CD4-positive, alpha-beta T cell treated with Interleukin-15 for 1 hour (primary cell): ENCODE measurements at places on chromosomes 1 and 21.

DNA sequence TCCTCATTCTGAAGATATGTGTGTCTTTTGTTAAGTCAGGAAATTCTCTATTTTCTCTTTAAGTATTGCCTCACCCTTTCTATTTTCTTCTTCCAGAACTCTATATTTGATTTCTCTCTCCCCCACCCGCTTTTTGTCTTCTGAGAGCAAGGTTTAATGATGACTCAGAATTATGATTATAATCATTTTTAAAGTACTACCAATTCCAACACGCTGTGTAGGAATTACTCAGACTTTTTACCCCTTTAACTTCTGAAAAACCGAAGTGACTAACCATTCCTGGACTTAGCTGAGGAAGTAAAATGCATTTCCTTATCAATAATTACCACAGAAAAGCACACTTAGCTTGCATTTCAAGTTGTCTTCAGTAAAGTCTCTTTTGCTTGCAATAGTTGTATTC is 20.8 kb upstream of the SCYL3 start:
- no peak for DNase-seq

GRCh38 chr1:90509225-90510048 is 207.7 kb downstream of the BARHL2 start:
- DNase-seq = no peak

GRCh38 chr1:3785045-3785444 is 11.3 kb downstream of the LRRC47 start:
- DNase-seq = no peak

GRCh38 chr1:47030170-47030805 is 6.8 kb downstream of the CYP4X1 start:
- DNase-seq = no peak

GRCh38 chr21:26844258-26845065 is 747 bp downstream of the ADAMTS1 start:
- no peak for DNase-seq

- DNase-seq = no peak
These were observed 86.9 kb upstream of the KCNE2 start for GRCh38 chr21:34276711-34277425.

GRCh38 chr1:248807067-248807737 is 18.5 kb downstream of the SH3BP5L start:
- peak; percentile 63 for DNase-seq

GRCh38 chr1:18890706-18891425 is 11.5 kb downstream of the ALDH4A1 start:
- DNase-seq = no peak

DNA sequence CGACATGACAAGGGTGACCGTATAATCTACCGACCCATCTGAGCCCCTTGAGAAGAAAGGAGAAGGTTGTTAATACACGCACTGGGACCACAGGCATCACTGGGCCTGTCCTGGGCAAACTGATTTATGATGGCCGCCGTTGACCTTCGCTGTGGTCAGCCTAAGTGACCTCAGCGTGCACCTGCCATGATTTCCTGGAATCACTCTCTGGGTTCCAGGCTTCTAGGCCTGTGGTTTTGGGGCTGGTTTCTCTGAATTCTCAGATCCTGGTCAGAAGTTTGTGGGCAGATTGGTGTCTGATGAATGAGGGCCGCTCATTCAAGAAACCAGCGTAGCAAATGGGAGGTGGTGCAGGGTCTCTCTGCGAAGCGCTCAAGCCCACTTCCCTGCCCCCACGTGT is 64.0 kb downstream of the SIK1 start:
- DNase-seq = peak; percentile 56

DNA sequence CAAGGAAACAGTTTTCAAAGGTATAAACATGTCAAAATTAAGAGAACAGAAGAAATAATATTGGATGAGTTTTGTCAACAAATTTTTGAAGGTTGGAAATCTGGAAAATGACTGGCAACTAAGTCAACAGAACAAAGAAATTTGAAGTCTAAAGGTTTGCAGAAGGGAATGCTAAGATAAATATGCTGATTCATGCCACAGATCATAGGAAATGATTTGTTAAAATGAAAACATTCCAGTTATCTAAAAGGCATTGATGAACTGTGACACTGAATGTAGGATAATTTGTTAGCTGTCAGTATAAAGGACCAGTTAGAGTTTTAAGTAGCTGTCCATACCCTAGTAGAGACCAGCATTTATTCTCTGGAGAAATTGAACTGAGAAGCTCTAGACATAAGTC is 157.9 kb upstream of the CHRM3 start:
- DNase-seq = no peak

- DNase-seq = no peak
These were observed 407 bp downstream of the IGSF3 start for GRCh38 chr1:116667078-116667574.

- no peak for DNase-seq
These were observed at the start of gene S100B for GRCh38 chr21:46604975-46605766. S100B (minus strand) TSS chr21:46605082; CDS start chr21:46602415, 2,667 bp downstream.

GRCh38 chr1:226371027-226371694 is 36.7 kb downstream of the PARP1 start:
- no peak for DNase-seq

DNA sequence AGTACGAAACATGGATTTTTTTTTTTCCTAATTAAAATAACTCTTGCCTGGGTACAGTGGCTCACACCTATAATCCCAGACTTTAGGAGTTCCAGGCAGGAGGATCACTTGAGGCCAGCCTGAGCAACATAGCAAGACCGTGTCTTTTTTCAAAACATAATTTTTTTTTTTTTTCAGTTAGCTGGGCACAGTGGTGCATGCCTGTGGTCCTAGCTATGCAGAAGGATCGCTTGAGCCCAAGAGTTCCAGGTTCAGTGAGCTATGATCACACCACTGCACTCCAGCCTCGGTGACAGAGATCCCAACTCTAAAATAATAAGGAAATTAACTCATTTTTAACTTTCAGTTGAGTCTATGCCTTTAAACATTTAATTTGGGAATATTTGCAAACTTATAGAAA is 170.1 kb downstream of the NEK7 start:
- DNase-seq = no peak

DNA sequence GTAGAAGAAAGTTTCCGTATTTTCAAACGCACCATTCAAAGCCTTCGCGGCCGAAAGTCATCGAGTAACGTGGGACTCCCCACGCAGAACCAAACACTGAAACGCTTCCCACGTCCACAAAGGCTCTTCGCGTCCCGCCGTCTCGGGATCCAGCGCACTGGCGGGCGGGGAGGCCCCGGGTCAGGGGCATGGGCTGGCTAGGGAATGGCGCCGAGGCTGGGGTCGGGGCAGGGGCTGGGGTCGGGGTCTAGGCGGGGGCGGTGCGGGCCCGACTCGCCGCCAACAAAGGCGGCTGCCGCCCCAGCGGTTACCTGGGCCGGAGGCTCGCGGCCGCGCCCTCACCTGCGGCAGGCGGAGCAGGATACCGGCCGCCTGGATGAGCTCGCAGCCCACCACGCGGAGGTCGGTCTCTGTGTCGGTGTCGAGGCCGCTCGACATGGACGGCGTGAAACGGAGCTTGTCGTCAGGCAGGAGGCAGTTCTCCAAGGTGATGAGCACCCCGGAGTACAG is 403 bp downstream of the CCNL2 start:
- DNase-seq = no peak

GRCh38 chr1:200198236-200198635 is 170.7 kb downstream of the NR5A2 start:
- DNase-seq = no peak

GRCh38 chr1:3851292-3851691 is 5.7 kb downstream of the CEP104 start:
- no peak for DNase-seq

DNA sequence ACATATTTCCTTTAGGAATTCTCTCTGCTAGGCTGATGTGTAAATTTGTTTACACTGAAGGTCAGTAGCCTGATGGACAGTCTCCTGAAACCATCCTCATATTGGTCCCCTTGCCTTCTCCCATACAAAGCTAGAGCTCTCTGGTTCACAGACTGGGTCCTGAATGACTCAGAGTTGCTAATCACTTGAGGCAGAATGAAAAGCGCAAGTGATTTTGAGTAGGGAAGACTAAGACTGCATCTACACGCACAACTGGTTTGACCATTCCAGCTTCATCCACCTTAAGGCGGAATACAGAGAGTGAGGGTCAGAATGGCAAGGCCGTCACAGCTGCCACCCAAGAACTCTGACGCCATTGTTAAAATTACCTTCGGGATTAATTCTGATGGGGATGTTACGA is 70.2 kb upstream of the KIF26B start:
- no peak for DNase-seq

DNA sequence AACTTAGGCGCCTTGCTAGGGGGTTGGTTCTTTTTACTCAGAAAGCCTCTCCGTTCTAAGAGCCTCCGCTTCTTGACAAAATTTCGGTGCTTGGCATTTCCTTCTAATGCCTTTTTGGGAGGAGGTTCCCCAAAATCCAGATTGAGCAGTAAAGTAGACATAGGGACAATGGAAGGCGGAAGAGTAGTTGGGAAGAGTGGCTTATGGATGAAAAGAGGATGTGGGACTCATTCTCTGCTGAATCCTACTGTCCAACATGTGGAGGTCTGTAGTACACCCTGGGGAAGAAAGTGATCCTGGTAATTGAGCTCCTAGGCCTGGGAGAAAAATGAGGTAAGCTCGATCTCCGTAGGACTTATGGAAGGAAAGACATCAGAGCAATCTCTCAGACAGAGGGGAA is 777 bp upstream of the METTL25B start:
- DNase-seq = no peak

GRCh38 chr1:215744419-215744818 is 177.3 kb downstream of the KCTD3 start:
- DNase-seq = no peak

GRCh38 chr1:151254217-151255213 is at the start of gene PSMD4:
PSMD4 (plus strand) TSS chr1:151254734; CDS start chr1:151254783, 49 bp downstream.
- peak; percentile 96 for DNase-seq
